Stimulated activated CD4-positive, alpha-beta T cell treated with anti-CD3 and anti-CD28 coated beads, TNF-alpha, amount 100 ng/mL, for 1 hour (primary cell): ENCODE measurements at places on chromosomes 3 and 15.

DNA sequence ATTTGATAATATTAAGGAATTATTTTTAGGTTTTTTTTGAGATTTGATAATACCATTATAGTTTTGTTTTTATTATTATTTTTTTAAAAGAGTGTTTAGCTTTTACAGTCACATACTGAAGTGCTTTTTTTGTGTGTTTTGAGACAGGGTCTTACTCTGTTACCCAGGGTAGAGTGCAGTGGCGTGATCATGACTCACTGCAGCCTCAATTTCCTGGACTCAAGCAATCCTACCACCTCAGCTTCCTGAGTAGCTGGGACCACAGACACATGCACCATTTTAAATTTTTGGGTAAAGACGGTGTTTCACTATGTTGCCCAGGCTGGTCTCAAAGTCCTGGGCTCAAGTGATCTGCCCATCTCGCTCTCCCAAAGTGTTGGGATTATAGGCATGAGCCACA lies 73.0 kb downstream of the SUMF1 start:
- no peak for DNase-seq

- DNase-seq = no peak
Measured at GRCh38 chr3:76403556-76403955, 618.2 kb upstream of the ZNF717 start.

DNA sequence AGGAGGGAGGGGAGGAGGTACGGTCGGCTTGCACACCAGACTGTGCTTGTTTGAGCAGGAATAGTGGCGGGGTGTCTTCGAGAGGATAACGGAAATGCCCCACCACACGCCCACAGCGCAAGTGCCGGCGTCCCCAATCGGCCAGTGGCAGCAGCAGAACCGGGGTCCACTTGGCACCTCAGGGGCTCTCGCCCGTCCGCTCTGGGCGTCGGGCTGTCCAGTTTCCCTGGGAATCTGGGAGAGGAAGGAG lies 53.7 kb downstream of the CCDC54 start:
- no peak for DNase-seq

DNA sequence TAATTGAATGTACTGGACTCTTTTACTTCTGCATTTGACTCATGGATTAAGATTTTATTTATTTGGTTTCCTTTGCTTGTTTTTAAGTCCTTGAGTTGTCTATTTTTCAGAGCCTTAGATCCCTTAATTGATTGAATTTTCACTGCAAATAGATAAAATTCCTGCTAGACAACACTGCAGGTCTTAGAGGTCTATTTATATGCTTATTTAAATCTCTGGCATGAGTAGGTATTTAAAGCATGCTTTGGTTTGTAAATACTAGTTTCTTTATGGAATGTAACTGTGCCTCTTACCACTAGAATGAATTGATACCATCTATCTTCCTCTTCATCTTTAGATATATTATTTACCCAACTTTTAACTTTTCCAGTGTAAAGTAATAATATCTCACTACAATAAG lies 20.0 kb downstream of the PLSCR5 start:
- DNase-seq = no peak

GRCh38 chr15:100783291-100783690 lies 96.3 kb upstream of the ALDH1A3 start:
- DNase-seq = no peak

DNA sequence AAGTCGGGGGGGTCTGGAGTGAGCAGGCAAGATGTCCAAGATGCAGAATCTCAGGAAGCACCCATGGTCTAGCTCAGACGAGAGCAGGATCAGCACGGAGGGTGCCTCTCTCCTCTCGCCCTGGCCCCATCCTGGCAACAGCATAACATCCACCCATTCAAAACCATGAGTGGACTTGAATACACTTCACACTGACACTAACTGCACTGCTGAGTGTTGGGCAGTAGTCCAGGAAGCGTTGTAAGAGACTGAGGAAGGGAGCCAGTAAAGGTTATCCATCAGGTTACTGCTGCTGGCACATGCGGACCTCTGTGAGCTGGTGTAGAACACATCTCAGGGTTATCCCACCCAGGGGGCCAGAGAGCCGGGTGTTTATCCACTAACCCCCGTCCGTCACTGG lies 131.0 kb upstream of the TOPAZ1 start:
- no peak for DNase-seq

DNA sequence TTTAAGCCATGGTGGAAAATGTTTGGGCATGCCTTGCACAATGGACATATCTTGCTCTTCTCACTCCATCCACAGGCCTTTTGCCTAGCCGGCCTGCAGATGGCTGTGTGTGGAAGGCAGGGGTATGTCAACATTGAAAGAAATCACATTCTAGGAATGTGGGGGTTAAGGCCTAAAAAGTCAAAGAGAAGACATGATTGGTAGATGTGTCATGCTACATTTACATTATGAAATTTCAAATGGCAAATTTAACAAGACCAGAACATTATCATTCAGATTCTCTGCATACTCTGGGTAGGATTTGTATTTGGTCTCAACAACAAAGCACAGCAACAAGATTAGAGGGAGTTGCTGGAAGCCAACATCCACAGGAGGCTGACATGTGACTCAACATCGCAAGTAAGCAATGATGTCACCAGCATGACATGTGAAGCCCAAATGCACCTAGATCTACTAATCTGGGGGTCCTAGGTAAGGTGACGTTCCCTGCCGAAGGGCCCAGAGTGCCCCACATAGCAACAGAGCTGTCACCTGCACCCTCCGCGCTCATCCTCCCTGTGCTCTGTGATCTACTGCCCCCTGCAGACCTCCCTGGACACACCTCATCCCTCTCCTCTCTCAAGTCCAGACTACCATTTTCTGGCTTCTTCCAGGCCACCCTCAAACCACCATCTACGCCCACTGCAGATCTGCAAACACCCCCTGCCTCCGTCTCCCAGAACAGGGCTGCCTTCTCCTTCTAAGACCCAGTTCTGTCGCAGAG lies 39.4 kb downstream of the CLDN18 start:
- DNase-seq = no peak
